ENCODE measurements at places on chromosomes 6 and 20. TPM values are rescaled to one million over a fixed set of nuclear protein-coding genes. Genes with fewer than 3 reads are reported as not detected.

Gene PAX1
- not detected for polyA plus RNA-seq

Gene CAGE1
- not detected for polyA plus RNA-seq

Gene SGK2
- polyA plus RNA-seq, result 2.1 TPM

GRCh38 chr6:150149146-150149545, 6.3 kb downstream of the PPP1R14C start:
- H3K36me3 ChIP-seq, result no peaks in the 10 kb centered on the region
- no peaks in the 10 kb centered on the region for H3K4me1 ChIP-seq
- H3K4me3 ChIP-seq, result no peak overlapping the region
- no peak overlapping the region for H3K27ac ChIP-seq
